ENCODE measurements at places on chromosomes 6 and 20.

GRCh38 chr6:80541181-80541580, 434.7 kb downstream of the BCKDHB start:
- no peak for DNase-seq

DNA sequence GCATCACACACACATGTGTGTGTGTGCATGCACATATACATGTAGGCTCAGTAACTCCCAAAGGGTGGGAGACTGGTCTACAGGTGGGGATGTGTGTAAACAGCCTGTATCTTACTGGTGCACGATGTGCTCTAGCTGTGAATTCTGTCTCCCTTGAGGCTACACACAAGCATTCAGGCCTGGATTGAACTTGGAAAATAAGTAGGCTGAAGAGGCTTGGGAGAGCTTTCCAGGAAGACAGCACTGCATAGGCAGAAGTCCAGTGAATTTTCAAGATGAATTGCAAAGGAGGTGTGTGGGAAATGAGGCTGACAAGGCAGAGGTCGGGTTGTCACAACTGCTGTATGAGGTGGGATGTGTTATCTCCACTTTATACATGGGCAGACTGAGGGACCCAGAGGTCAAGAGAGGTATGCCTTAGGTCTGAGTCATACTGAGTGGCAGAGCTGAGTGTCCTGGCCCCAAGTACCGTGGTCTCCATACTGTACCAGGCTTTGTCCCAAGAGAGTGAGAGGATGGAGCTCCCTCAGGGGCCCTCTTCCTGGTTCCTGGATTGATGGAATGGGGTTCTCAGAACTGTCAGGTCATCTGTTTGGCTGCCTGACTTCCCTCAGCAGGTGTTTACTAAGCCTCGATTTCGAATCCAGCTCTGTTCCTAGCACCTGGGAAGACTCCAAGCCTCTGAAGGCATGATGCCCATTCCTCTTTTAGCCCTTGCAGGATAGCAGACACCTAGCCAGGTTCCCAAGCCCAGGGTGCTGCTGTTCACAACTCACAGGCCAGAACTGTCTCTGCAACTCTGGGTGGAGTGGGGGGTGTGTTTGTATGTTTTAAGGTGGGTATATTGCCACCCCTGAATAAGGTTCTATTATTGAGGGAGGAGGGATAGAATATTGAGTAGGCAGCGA, 14.4 kb downstream of the SNPH start:
- no peak for DNase-seq

DNA sequence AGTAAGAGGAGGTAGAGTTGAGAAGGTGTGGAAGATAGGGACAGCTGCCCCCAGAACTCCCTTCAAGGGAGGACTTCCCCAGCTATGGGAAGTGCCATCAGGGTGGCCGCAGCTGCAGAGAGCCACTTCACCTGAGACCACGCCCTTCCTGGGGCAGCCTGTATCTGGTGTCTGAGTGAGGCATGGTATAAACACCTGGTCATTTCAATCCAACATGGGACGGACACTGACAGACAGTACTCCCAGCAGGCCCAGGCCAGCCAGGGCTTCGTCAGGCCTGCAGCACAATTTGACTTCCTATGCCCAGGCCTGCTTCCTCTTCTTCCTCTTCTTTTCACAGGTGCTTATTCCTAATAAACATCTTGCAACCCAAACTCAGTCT, 4.5 kb downstream of the SOX12 start:
- no peak for DNase-seq

- no peak for DNase-seq
These were observed 16.5 kb downstream of the SNHG17 start for GRCh38 chr20:38418509-38419204.

GRCh38 chr6:65776332-65776731, 69.3 kb upstream of the EYS start:
- DNase-seq: no peak

DNA sequence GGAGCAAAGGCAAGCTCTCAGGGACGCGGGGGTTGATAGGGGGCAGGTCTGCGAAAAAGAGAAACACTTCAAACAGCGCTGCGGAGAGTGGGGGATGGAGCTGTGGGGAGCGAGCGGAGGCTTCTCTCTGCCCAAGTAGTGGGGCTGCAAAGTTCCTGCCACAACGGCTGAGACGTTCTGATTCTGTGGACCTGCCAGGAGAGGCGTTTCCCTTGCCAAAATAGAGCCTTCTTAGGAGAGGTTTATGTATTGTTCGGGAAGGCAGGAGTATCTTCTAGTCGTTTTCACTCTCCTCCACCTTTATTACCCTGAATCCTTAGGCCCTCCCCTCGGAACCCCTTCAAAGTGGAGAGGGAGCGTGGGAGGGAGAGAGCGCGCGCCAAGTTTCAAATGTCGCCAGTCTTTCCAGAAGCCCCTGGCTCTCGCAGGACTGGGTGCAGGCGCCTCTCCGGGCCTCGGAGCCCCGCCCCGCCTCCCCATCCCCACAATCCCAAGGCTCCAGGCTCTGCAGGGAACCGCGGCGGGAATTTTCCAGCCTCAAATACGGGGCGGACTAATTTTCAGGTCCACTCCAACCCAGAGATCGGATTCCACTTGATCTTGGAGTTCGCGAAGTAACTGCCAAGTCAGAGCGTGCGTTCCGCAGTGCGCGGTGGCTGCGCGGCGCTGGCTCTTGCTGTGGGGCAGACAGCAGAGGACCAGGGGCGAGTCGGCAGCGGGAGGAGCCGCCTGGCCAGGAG, 10.0 kb upstream of the POU3F2 start:
- no peak for DNase-seq

DNA sequence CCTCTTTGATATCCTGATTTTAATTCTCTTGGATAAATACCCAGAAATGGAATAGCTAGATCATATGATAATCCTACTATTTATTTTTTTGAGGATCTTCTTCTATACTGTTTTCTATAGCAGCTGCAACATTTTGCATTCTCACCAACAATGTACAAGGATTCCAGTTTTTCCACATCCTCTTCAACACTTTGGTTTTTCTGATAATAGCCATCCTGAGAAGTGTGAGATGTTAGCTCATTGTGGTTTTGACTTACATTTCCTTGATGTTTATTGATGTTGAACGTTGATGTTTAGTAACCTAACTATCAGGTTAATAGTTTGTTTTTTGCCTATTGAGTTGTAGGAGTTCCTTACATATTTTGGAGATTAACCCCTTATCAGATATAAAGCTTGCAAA, 217.3 kb downstream of the LRFN2 start:
- no peak for DNase-seq

- no peak for DNase-seq
These were observed 317.6 kb downstream of the HDGFL1 start for GRCh38 chr6:22886650-22887581.

DNA sequence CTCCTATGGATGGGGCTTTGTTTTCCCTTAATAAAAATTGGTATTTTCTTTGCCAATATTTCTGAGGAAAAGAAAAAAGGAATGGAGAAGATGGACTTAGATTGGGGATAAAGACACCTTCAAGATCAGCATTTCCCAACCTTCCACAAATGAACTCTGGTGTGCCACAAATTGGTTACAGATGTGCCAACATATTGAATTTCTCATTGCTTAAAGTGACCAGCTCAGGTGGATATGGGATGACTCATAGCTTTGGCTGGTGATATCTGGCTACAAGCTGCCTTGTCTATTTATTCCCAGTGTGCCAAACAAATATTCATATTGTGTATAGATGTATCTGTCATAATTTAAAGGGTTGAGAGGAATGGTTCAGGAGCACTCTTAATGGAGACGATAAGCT, 32.5 kb downstream of the THEMIS start:
- DNase-seq: no peak

- DNase-seq: no peak
These were observed 13.7 kb downstream of the MAS1 start for GRCh38 chr6:159904497-159904911.

- no peak for DNase-seq
These were observed 42.8 kb upstream of the MRPS10 start for GRCh38 chr6:42260396-42260888.

DNA sequence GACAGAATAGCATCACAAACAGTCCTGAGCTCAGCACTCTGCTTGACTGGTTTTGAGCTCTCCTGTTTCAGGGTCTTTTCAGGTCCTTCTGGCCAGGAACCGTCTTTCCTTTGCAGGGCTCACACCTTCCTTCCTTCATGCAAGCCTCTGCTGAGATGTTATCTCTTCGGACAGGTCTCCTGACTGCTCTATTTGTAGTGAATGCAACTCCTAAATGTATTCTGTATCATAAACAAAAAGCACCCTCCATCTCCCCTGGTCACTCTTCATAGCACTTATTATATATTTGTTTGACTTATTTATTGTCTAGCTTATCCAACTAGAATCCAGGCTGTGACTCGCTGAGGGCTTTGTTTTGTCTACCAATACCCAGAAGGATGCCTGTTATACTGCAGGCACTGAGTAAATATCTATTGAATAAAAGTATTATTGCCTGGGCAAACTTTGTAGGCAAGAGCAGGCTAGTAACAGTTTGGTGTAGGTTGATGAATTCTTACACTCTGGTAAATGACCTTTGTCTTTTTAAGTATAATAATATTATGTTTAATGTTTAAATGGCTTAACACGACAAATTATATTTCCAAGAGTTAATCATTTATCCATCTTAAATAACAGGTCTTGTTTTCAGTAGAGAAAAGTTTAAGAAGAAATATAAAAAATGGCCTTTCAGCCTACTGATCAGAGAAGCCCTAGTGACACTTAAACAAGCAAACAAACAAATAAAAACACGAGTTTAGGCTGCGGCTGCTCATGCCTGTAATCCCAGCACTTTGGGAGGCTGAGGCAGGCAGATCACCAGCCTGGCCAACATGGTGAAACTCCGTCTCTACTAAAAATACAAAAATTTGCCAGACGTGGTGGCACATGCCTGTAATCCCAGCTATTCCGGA, 199.7 kb downstream of the BCAS1 start:
- DNase-seq: no peak

DNA sequence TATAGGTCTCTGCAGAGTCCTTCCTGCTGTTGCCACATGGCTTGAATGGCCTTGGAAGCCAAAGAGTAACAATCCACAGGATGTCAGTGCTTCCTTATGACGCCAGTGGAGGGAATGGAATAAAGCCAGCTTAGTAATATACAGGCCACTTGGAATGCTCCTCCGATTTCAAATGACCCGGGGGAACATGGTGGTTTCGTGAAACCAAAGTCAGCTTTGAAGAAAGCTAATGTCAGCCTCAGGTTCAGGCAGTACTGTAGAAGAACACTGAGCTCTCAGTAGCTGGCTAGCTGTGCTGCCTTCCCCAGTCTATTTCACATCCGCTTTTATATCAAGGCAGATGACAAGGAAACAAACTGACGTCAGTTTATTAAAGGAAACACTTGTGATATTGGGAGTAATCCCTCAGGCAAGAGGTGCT, 189.1 kb downstream of the DTNBP1 start:
- no peak for DNase-seq

- no peak for DNase-seq
These were observed 9.6 kb downstream of the MAN1A1 start for GRCh38 chr6:119339941-119340456.

DNA sequence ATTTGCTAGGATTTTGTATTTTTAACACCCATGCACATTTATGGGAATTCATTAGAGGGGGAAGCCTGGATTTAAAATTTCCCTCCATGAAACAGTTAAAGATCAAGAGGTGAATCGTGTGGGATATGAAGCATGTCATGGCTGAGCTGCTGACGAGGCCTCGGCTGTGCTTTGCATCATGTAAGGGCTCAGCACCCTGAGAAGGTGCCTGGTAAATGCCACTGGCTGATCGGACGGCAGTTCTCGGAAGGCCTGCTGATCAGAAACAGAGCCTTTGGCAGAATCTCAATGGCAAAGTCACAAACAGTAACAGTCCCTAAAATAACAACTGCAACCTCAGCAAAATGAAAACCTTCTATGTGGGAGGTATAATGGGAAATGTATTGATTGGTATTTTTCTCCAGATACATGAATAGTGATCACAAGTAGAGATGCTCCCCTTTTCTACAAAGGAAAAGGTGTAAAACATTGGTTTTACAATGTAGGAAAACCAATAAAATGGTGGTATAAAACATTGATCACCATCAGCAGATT, 53.0 kb upstream of the FUCA2 start:
- DNase-seq: no peak

DNA sequence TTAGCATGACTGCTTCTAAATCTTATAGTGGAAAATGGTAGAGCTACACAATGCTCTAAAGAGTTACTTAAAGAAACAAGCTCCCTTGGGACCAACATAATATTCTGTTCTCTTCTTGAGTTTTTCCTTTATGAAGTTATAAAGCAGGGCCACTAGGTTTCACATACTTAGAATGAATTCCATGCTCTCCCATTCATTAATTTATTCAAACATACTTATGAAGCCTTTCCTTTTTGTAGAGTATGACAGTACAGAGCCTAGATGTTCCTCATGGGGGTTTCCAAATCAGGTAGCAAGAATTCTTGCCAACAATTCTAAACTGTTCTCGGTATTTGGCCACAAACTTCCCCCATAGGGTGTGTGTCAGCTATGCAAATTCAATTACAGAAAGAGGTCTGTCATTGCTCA, 20.6 kb upstream of the FABP7 start:
- no peak for DNase-seq

- DNase-seq: no peak
These were observed 34.0 kb downstream of the ITCH start for GRCh38 chr20:34397096-34397495.

GRCh38 chr20:3784863-3785239, 1.7 kb downstream of the CENPB start:
- DNase-seq: no peak

- DNase-seq: no peak
These were observed 14.3 kb downstream of the KIAA0319 start for GRCh38 chr6:24631671-24632070.

- DNase-seq: no peak
These were observed 13.5 kb downstream of the HAO1 start for GRCh38 chr20:7926767-7927166.

DNA sequence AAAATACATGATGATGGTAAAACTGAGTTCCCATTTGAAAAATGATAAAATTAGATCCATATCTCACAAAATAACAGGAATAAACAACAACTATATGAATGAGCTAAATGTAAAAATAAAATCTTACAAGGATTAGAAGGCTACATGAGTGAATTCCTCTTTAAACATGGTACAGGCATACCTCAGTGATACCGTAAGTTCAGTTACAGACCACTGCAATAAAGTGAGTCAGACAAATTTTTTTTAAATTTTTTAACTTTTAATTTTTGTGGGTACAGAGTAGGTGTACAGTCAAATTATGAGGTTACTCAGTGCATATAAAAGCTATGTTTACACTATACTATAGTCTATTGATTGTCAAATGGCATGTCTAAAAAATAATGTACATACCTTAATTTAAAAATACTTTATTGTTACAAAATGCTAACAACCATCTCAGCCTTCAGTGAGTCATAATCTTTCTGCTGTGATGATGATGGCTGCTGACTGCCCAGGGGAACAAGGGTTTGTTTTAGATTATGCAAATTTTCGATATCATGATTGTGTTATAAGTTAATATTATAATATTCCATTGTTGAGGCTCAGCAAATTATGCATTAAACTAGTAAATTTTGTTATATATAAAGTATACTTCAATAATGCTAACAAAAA, 222.8 kb upstream of the RUNX2 start:
- DNase-seq: no peak
